ENCODE measurements at places on chromosomes 1 and 21. TPM values are rescaled to one million over a fixed set of nuclear protein-coding genes. Genes with fewer than 3 reads are reported as not detected.

DNA sequence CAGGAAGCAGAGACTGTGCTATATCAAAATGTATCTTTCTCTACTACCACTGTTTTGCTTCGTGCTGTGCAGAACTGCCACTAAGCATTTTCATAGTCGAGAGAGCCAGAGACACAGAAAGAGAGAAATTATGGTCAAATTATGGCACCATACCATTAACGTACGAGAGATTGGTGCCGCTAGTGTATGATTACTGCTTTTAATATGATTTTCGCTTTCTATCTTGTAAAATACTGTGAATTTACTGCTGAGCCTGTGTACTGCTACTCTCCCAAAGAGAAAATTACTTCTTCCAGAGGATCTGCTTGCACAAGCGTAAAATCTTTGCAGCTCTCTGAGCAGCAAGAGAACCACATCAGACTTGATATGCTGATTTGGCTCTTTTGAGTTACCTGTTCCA, 71.1 kb upstream of the ZNF281 start:
- DNase-seq = no peak

Gene IRF2BP2
- 116 TPM for total RNA-seq

GRCh38 chr1:246008363-246008831, 498.7 kb downstream of the SMYD3 start:
- no peak for DNase-seq

Gene WNT3A
- not detected for total RNA-seq
